ENCODE measurements at places on chromosomes 5 and 9.
A peak's percentile ranks its signal among the peaks of the same experiment; 100 is the strongest.

- no peak for DNase-seq
Observed at GRCh38 chr9:71824257-71824656, 55.9 kb upstream of the CEMIP2 start.

DNA sequence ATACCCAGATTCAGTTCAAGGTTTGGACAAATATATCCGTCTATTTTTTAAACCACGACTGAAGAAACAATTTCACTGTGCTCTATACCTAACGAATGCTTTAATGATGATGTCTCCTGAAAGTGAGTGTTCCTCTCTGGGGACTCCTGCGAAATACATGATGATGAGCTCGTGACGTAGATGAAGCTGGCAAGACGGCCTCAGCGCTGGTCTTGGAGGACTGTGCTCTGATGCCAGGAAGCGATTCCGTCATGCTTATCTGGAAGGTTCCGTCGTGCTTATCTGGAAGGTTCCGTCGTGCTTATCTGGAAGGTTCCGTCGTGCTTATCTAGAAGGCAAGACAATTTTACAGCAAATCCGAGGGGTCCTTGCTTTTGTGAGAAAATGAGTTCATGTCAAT lies 250.8 kb upstream of the IRX2 start:
- DNase-seq: no peak

- DNase-seq: no peak
Observed at GRCh38 chr5:59562756-59563389, 330.7 kb downstream of the PDE4D start.

GRCh38 chr5:55226027-55226933 lies 835 bp downstream of the MCIDAS start:
- DNase-seq: peak; percentile 32

DNA sequence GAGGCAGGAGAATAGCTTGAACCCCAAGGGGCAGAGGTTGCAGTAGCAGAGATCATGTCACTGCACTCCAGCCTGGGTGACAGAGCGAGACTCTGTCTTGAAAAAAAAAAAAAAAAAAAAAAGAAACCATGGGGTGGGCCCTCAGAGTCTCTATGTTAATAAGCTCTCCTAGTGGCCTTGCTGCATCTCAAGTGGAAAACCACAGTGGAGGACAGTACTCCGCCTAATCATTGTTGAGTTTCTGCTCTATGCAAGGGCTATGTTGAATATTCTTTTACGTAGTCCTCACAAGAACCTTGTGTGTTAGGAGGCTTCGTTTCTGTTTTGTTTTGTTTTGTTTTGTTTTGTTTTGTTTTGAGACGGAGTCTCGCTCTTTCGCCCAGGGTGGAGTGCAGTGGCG lies 48.9 kb downstream of the TJP2 start:
- DNase-seq: no peak

DNA sequence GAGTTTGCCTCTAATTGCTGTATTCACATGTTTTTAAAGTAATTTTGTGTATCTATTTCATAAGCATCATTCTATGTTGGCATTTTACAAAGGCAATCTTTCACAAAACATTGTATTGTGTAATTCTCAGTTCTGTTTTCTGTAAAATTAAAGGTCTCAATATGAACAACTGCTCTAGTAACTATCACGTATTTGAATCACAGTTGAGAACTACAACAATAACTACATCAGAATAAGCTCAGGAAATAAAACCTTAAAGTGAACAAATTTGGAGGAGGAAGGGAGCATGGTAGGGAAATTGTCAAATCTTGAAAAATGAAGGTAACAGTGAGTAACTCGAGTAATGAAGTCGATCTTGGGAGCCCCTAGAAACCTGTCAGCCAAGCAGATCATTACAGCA lies 22.5 kb upstream of the CAMK4 start:
- DNase-seq: no peak

DNA sequence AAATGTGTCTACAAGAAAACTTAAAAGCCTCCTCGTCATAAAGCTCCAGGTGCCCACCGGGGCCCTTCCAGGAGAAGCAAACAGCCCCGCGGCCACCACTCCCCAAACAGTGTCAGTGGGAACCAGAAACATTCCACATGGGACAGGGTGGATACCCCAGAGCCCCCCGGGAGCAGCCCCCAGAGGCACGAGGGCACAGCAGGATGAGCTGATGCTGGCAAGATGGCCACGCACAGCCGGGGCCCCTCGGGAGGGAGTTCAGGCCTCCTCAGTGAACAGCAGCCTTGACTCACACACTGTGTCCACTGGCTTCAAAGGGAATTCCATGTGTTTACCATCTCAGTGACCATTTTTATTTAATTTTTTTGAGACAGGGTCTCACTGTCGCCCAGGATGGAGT lies 10.5 kb downstream of the EXD3 start:
- no peak for DNase-seq

DNA sequence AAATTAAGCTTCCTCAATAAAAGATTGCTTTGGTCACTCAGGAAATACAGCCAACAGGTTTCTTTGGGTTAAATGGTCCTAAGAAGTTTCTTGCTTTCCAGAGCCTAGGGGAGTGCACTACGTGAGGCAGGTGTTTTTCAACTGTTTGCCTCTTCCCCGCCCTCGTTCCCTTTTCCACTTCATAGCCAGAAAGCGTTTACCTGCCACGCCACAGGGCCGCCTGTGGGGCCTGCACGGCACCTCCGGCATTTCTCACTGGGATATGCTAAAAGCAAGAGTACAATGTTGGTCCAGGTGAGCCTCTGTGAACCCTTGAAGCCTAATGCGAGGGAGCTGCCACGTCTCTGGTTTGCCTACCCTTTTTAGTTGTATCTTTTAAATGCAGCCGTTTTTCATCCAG lies 167.6 kb upstream of the OTULINL start:
- no peak for DNase-seq

DNA sequence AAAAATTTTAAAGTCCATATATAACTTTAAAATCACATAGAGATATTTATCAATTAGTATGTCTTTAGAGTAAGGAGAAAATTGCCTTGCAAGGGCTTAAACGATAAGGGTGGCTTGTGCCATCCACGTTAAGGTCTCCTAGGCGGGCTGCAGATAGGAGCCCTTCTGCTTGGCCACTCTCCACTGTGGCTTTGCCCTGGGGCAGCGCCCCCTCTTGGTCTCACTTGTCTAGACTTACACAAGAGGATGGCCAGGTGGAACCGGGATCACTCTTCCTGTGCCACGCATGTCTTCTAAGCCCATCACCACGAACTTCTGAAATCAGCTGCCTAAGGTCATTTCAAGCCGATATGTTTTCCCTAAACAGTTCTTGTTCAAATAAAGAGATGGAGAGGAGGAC lies 2.9 kb downstream of the FPGS start:
- no peak for DNase-seq

DNA sequence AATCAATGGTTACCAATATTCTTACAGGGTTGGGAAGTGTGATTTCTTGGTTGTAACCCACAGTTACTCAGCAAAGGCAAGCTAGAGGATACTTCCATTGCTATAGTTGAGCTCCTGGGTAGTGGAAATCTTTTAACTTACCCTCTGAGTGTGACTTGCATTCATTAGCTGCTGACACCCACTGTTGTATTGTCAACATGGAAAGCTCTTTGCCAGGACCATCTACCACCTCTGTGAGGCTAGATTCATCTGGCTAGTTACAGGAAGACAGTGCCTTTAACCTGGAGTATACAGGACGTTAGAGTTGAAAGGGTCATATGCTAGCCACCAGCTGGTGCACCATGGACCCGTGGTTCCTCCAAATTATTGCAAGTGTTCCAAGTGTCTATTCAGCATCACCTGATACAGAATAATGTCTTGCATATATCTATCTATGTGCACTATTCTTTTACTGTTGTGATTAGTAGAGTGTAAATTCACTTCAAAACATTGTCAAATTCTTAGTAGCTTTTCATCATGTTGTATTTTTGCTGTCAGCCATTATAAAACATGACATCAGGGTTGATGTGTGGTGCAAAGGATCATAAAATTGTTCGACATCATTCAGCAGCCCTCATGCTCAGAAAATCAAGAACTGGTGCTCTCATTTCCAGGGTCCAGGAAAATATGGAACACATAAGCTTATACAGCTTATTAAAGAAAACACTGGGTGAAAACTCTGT lies 239.0 kb downstream of the PJA2 start:
- DNase-seq: no peak

DNA sequence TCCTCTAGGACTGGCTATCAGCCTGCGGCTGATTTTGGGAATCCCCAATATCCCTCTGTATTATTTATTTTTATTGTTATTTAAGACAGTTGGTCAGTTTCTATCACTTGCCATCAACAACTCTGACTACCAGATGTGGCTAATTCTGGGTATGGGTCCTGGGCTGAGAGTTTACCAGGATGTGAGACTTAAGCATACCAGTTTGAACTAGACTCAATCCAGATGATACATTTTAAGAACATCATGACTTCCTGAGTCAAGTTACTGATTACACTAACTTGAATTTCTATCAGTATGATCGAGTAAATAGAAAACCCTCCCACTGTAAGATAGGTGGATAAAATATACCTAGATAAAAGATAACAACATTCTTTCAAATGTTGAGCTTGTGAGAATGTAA lies 634.0 kb downstream of the MAT2B start:
- DNase-seq: no peak

DNA sequence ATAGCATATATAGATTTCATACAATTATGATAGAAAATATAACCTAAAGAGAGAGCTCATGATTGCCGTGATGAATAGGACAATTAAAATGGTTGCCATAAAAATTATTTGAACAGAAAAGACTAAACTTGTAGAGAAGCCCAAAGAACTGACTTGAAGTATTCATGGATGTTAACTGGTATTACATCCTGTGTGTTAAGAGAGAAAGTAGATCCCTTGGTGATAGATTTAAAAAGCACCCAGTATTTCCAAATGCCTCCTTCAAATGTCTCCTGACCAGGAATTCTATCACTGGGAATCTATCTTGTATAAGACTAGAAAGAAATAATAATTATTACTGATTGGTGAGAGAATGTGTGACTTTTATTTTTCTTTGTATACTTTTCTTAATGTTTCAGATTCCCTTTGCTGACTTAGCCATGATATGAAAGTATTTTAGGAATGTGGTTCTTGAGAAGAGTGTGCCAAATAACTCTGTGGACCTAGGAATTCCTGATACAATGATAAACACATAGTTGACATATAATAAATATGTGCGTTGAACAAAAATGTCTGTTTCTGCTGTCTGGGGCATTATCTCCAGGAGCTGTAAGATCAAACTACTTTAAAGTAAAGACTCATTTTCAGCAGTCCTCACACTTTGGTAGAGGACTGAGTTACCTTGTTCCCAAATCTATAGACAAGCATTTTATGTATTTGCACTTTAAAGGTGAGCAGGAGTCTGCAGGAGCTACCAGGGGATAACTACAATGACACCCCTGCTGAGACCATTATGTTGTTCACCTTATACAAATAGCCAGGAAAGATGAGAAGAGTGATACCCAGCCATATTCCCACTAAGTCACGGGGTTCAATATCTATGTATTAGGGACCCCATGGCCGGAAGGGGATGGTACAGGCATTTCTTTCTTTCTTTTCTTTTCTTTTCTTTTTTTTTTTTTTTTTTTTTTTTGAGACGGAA lies 211.1 kb upstream of the TLE4 start:
- no peak for DNase-seq

- DNase-seq: no peak
Observed at GRCh38 chr9:108586471-108587139, 269.2 kb downstream of the ACTL7B start.

DNA sequence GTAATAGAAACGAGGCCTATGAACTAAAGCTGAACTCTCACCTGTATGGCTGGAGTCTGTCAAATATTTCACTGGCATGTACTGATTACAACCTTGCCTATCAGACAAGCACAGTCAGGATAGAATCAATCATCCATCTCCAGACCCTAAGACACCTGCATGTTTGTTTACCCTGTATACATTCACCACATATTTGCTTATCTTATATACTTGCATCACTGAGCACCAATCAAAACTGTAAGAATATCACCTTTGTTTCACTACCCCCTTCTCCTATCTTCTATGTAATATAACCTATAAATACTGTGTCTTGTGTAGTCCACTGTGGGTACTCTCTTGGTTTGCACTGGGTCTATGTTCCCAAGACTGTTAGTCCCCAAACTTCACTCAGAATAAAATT lies 1085.7 kb downstream of the TAF11L14 start:
- DNase-seq: no peak

DNA sequence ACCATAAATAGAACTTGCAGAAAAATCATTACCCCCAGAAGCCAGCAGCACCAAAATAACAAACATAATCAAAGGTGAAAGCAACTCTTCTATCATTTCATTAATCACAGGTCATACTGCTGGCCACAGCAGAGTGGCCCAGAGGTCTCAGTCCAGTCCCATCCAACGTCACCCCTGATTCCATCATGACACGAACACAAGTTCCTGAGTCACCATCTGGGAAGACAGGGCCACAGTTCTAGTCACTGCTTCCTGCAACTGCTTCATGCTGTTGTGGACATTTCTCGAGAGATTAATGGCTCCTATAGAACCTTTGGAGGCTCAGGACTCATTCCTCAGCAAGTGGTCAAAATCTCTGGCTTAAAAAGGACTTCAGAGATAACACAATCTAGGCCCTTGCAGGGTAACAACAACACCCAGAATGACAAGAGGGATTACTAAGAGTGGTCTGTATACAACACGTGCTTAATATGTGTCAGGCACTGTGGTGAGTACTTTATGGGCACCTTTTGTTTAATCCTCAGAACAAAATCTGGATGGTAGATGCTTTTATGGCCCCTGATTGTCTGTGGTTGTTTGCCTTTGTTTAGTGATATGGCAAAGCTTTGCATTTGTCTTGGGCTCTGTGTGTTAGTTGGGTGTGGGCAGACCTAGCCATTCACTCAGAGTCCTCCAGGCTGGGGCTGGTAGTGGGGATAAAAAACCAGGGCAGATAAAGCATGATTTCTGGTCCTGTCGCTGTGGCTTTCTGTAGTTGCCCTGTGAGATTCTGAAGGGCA lies 184.3 kb downstream of the DAB2IP start:
- DNase-seq: no peak

DNA sequence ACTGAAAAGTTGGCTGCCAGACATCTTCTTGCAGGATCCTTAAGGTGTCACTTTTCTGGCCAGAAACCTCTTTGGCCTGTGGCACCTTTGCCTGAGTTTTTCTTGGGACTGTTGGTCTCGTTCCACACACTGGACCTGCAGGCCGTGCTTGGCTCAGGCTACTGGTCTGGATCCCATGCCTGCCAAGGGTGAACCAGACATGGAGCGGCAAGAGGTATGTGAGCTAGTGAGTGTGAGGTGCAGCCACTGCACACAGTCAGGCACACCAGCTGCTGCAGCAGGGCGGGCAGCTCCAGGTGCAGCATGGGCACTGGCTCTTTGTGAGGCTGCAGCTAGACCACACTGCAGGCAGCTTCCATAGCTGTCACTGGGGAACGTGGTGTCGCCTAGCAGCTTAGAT lies 47.9 kb downstream of the NDUFAF2 start:
- no peak for DNase-seq

- no peak for DNase-seq
Observed at GRCh38 chr9:744046-744712, 97.3 kb upstream of the DMRT1 start.

GRCh38 chr9:76784881-76785280 lies 20.6 kb downstream of the PCA3 start:
- no peak for DNase-seq

- DNase-seq: no peak
Observed at GRCh38 chr9:99056186-99056585, 48.7 kb upstream of the TGFBR1 start.
